Lung microvascular endothelial cell (primary cell): ENCODE measurements at places on chromosomes 6 and 20. TPM values are rescaled to one million over a fixed set of nuclear protein-coding genes. Genes with fewer than 3 reads are reported as not detected.

GRCh38 chr6:12000174-12000573 lies 11.9 kb upstream of the HIVEP1 start:
- no peak for DNase-seq

CPXM1 gene
- total RNA-seq: 0.22 and 0.79 TPM in 2 replicates

DNA sequence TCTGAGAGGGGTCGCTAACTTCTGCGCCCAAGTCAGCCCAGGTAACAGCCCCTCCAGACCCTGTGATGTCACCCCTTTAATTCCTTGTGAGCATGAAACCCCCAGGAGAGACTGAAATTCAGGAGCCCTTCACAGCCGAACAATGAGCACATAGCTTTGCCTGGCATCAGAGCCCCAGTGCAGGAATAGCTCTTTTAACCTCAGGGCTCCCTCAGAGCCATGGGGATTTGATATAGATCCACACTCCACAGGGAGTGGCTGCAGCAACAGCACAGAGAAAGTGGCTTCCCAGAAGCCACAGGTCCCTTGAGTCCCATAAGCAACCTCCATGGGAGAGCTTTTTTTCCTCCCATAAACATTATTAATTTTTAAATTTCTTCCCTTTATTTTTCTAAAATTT lies 150.0 kb upstream of the MARCKS start:
- no peak for DNase-seq

GRCh38 chr6:35507221-35507620 lies 5.5 kb downstream of the TULP1 start:
- no peak for DNase-seq

DNA sequence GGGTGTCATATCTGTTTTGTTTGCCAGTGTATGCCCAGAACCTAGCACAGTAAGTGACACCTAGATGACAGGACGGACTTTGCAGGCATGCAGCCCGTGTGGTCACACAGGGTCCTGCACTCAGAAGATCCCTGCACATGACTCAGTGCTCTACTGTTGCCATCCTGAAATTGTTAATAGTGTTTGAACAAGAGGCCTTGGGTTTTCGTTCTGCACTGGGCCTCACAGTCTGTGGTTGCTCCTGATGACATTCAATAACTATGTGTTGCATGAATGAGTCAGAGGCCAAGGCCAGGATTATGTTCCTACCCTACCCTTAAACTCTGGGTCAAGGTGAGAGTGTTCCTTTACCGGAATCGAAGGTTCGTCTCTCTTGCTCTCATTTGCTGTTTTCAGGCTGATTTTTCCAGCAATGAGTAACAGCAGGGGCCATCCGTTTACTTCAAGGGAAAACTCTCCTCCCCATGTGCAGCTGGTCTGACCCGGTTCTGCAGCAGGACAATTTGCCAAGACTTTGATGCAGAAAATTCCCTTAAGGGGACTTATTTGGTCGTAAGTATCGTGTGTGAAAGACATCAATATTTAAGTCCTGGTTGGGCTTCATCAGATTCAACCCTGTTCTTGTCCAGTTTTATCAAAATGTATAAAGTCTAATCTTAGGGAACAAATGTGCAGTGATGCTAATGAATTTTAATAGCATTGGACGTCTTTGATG lies 13.0 kb upstream of the PFDN4 start:
- no peak for DNase-seq

C6orf118 gene
- total RNA-seq: not detected in 2 replicates

FIG4 gene
- total RNA-seq: 8.7 and 12.7 TPM in 2 replicates

GRCh38 chr6:5498579-5498899 lies 237.2 kb downstream of the FARS2 start:
- DNase-seq: no peak

GRCh38 chr6:137230547-137230946 lies 11.4 kb upstream of the IFNGR1 start:
- DNase-seq: no peak

ADGRF1 gene
- total RNA-seq: not detected in 2 replicates

DNA sequence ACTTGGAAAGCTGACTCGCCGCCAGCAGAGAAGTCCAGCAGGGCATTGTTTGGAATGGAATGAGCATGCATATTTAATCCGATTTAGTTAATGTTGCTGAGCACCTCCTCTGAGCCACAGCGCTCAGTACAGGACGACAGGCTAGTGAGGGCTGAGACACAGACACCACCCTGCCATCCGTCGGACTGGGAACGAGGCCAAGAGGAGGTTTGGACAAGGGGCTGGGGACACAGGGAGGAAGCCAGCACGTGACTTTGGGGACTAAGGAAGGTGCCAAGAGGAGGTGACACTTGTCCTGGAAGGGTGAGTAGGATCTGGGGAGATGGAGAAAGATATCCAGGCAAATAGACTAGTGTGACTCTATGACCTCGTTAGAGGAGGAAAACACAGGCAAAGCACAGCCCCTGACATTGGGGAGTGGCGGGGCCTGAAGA lies 152.5 kb upstream of the ECI2 start:
- DNase-seq: no peak

- no peak for DNase-seq
Observed at GRCh38 chr6:107618672-107619071, 128.8 kb downstream of the SOBP start.

TMEM200A gene
- 0.20 and 0.65 TPM in 2 replicates for total RNA-seq

DNA sequence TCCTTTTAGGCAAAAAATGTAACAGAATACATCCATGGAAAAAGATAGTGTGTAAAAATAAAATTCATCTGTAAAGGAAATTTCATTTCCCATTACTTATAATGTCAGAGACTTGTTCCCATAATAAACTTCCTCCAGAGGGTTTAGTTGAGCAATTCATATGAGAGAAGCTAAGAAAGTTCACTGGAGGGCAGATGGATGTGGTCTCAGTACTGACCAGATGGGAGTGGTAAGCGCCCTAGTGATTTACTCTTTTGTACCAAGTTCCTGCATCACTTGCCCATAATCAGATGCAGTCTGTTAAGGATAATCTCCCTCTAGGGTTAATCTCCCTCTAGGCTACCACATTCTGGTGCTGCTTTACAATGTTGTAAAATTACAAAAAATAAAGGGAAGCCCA lies 61.7 kb downstream of the ESF1 start:
- DNase-seq: no peak

DNA sequence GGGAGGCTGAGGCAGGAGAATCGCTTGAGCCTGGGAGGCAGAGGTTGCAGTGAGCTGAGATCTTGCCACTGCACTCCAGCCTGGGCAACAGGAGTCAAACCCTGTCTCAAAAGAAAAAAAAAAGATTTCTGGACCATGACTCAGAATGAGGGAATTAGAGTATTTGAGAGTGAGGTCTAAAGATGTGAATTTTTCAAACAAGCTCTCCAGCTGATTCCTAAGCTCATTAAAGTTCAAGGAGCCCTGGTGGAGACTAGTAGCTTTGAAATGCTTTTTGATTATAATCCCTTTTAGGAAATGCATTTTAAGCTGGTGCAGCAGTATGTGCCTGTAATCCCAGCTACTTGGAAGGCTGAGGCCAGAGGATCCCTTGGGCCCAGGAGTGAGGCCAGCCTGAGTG lies 21.8 kb upstream of the SRF start:
- no peak for DNase-seq

- DNase-seq: peak; percentile 79
Observed at GRCh38 chr6:142886431-142887170, 58.4 kb downstream of the HIVEP2 start.

DNA sequence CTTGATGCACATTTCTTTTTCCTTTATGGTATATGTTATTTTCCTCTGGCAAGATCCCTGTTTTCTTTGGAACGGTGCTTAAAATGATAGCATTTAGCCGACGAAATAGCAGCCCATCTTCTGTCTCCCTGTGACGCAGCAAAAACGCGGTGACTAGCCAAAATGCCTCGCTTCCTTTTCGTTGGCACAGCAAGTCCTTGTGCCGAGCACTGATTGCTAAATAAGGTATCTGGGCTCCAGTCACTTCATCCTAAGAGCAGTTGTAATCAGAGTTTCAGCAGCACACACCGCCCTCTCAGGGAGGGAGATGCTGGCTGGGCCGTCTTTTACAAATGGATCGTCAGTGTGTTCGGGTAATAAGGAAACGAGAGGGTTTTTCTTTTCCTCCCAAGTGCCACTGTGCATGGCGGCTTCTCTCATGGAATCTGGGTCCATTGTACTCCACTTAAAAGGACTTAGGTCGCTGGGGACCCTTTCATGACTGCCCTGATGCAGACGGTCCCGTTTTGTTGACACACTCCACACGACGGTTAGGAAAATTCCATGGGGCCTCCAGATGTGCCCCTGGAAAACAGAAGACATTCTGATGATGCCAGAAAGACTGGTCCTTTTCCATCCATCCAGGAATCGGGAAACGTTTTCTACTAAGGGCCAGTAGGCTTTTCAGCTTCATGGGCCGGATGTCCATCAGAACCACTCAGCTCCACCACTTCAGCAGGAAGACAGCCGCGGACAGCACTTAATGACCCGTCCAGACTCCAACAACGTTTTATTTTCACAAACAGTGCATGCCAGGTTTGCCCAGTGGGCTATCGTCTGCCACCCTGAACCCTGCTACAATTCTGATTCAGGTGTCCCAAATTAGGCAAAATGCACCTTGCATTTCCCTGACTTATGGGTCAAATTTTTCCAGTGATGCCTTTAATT lies 185.5 kb downstream of the CDH4 start:
- DNase-seq: no peak

FAM83C gene
- not detected in 2 replicates for total RNA-seq

BPIFB1 gene
- total RNA-seq: not detected in 2 replicates

GRCh38 chr20:14992153-14992552 lies 654.7 kb upstream of the FLRT3 start:
- DNase-seq: no peak

HLA-DMB gene
- under 0.01 TPM in 1 of 2 replicates, not detected in the other for total RNA-seq

SMPDL3A gene
- total RNA-seq: 2.4 and 5.4 TPM in 2 replicates

FBXO30 gene
- total RNA-seq: 8.3 and 9.9 TPM in 2 replicates

CNR1 gene
- total RNA-seq: under 0.01 TPM in 2 replicates

GRCh38 chr6:13139119-13139518 lies 189.2 kb downstream of the TBC1D7 start:
- no peak for DNase-seq
